ENCODE measurements at places on chromosomes 5 and 9. TPM values are rescaled to one million over a fixed set of nuclear protein-coding genes. Genes with fewer than 3 reads are reported as not detected.

GRCh38 chr5:160199410-160199911 lies 29.8 kb upstream of the FABP6 start:
- peak; percentile 39 for DNase-seq

GRCh38 chr5:78974011-78974410 lies 11.1 kb downstream of the ARSB start:
- DNase-seq, result no peak

GRCh38 chr9:121023064-121023463 lies 27.0 kb downstream of the C5 start:
- peak; percentile 5 for DNase-seq

DNA sequence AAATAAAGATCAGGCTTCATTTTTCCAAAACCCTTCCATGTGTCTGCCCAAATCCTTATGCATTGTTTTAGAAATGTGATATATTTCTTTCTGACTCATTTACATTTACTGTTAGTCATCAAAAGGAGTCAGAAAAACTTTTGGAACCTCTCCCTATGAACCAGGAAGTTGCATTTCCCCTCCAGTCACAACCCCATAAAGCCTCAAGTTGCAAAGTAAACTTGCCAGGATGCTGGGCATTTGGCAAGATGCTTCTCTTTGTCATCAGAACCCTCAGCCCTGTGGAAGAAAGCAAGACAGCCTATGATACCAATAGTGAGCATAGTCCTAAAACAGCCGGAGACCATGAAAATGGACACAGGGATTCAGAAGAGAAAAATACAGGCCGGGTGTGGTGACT lies 84.2 kb downstream of the MUSK start:
- peak; percentile 95 for DNase-seq

DNA sequence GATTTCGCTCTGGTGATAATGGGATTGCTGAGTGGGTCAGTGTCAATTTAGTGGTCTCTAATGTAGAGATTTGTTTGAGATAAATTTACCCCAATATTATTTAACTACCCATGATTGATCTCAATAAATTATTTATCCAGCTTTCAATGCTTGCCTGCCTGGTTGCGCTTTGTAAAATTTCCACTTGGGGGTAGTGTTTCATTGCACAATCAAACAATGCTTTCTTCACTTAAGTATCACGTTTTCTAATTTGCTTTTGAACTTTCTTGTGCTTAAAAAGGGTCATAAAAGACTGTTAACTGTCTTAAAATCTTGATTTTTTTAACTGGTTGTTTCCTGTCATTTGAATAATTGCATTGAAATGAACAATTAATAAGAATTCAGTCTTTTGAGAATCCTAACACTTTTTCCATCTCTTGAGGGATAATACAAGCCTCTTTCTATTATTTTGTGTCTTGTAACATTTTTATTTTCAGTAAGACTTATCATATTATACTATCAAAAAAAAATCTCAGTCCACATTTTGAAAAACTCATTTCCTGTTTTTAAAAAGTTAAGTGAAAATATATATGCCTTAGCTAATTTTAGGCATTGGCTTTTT lies 18.7 kb downstream of the HSD17B4 start:
- peak; percentile 19 for DNase-seq

GRCh38 chr5:8391911-8392310 lies 523.0 kb downstream of the MTRR start:
- DNase-seq, result no peak

DNA sequence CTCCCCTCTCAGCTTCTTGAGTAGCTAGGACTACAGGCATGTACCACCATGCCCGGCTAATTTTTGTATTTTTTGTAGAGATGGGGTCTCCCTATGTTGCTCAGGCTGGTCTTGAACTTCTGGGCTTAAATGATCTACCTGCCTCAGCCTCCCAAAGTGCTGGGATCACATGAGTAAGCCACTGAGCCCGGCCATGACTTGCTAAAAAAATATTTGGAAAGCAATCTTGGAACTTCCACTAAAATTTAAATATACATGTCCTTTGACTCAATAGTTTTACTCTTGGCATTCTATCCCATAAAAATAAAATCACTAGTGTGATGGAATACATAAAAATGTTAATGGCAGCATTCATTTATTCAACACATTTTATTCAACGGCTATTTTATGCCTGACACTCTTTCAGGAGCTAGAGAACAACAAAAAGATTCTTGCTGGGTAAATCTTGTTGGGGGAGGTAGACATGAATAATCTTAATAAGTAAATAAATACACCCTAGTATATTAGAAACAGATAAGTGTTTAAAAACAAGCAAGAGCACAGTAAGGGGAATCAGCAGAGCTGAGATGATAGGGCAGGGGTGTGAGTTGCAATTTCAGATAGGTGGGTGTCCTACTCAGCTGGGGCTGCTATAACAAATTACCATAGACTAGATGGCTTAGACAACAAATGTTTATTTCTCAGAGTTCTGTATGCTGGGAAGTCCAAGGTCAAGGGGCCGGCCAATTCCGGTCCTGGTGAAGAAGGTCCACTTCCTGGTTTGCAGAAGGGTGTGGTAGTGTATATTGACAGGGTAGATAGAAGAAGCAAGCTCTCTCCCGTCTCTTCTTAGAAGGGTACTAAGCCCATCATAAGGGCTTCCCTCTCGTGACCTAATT lies 50.7 kb downstream of the KCNV2 start:
- no peak for DNase-seq

DNA sequence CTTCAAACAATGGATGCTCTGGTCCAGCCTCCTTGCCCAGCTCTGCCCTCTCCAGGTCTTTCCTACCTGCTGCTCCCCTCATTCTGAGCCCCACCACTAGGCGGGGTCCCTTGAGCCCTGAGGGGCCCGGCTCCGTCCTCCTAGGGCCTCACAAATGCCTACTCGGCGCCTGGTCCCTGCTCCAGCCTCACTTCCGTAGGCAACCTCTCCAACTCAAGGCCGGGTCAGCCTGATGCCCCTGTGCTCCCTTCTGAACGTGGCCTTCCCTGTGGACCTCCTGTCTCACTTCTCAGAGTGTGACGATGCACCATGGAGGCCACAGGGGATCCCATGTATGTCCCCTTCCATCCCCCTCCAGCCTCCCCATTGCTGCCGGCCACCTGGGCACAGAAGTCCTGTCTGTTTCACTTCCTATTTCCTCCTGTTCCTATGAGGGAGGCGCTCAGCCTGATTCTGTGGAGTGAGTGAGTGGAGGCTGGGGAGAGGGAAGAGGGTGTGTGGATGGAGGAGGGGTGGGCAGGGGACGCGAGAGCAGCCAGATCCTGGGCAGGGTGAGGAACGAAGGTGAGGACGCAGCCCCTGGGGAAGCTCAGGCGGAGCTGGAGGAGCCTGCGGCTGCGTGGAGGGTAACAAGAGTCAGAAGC lies 127.2 kb upstream of the FAM120A start:
- no peak for DNase-seq

DNA sequence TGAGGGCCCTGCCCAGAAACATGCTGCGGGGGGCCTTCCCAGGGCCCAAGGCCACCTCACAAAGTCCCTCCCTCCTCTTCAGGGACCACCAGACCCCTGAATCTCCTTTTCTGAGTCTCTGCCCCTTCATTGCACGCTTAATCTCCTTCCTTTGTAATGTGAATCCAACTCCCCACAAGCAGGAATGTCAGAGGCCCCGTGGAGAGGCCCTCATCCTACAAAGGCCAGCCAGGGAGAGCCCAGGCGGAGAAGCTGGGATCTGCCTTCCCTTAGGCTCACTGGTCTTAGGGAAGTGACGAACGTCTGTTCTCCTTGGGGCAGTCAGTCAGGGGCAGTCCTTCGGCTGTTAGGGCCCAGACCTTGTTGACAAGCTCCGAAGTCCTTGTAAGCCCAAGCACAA lies 2.3 kb downstream of the SMIM33 start:
- DNase-seq, result no peak

- peak; percentile 90 for DNase-seq
Observed at GRCh38 chr9:109449036-109449798, 48.9 kb downstream of the PTPN3 start.

Gene PLPPR1
- 0.07 TPM for polyA plus RNA-seq

Gene DOCK8
- 0.83 TPM for polyA plus RNA-seq

Measured in mammary epithelial cell (primary cell).